ENCODE measurements at places on chromosomes 16 and 17. TPM values are rescaled to one million over a fixed set of nuclear protein-coding genes. Genes with fewer than 3 reads are reported as not detected.

Gene TMEM235
- not detected for total RNA-seq

Gene ALOXE3
- not detected for total RNA-seq

Gene CES3
- 2.0 TPM for total RNA-seq

- no peak for DNase-seq
Observed at GRCh38 chr16:48284772-48285409, 37.6 kb upstream of the ABCC11 start.

GRCh38 chr16:66372078-66372897 is 5.8 kb downstream of the CDH5 start:
- no peak for DNase-seq

- no peak for DNase-seq
Observed at GRCh38 chr16:2238150-2238837, 2.0 kb downstream of the DNASE1L2 start.

GRCh38 chr16:48321317-48322036 is 63.7 kb downstream of the SIAH1 start:
- DNase-seq: no peak

- DNase-seq: no peak
Observed at GRCh38 chr17:45036691-45037090, 14.7 kb downstream of the DCAKD start.

DNA sequence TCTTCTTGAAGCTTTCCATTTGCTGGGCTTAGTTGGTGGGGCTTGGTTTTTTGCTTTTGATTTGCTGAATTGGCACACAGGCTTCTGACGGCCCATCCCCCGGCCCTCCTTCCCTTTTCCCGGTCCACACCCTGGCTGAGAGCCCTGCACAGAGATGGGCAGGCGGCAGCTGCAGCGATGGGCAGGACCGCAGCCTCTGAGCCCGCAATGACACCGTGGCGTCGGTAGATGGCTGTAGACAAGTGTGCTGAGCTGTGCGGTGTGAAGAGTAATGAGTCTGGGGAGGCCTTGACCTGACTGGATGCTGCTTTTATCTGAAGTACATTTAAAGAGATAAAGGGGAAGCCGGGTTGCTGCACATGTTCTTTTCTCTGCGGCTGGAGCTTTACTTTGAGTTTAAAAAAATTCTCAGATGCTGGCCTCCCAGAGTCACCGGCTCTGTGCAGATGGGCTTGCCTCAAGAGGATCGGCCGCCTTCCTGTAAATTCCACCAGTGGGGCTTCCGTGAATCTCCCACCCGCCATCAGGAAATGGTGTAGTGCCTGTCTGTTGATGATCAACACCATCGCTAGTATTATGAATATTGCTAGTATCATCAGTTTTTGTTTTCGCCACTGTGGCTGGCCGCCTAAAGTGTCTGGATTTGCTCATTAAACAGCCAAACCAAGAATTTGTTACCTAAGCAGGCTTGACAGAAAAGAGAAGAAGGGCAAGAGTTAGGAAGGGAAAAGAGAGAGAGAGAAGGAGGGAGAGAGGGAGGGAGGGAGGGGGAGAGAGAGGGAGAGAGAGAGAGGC is 245.6 kb upstream of the RBFOX1 start:
- peak; percentile 47 for DNase-seq

Data from Right ventricle myocardium superior (tissue), 1 donor.